ENCODE measurements at places on chromosomes 7 and 10.

DNA sequence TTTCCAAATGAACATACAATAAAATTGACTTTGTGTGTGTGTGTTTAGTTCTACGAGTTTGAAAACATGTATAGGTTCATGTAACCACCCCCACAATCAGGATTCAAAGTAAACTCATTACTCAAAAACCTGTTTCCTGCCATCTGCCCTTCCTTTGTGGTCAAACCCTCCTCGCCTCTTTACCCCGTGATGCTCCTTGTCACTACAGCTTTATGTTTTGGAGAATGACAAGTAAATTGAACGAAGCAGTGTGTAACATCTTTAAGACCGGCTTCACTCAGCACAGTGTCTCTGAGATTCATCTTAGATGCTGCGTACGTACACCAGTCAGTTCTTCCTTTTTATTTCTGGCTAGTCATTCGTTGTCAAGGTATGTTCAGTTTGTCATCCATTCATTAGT, 54.6 kb upstream of the MKI67 start:
- DNase-seq: peak; percentile 25

DNA sequence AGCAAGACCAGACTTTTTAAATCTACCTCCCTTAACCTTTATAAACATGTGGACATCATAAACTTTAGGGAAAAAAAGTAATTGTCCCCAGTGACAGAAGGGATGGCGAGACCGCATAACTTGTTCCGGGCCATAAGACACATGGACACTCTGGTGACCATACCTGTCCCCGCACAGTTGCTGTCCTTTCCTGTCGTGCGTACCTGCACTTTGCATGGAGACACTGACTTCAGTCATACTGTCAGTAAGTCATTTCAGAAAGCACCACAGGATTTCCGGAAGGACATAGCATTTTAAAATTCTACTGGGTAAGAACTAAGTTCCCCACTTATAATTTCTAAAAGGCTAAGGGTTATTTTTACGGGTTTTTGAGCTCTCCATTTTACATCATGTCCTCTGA, 120.9 kb downstream of the CREB5 start:
- no peak for DNase-seq

- DNase-seq: no peak
Observed at GRCh38 chr10:30562787-30563186, 66.8 kb downstream of the LYZL2 start.

DNA sequence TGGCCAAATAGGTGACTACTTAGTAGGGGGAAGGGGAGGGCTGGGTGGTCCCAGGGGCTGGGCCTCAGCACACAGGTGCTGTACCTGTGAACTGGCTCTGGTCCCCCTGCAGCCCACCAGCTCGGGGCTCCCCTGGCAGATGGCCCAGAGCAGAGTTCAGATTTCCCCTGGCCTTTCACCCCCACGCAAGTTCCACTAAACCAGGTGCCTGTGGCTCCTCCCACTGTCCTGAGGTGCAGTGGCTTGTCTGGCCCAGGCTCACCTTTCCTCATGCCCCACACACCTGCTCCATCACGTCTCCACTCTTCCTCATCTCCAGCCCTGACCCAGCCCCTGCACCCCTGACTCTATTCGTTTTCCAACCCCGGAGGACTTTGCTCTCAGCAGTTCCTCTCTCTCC, 47.3 kb upstream of the OPALIN start:
- DNase-seq: no peak

- DNase-seq: no peak
Observed at GRCh38 chr7:17230099-17230807, 68.2 kb upstream of the AHR start.

DNA sequence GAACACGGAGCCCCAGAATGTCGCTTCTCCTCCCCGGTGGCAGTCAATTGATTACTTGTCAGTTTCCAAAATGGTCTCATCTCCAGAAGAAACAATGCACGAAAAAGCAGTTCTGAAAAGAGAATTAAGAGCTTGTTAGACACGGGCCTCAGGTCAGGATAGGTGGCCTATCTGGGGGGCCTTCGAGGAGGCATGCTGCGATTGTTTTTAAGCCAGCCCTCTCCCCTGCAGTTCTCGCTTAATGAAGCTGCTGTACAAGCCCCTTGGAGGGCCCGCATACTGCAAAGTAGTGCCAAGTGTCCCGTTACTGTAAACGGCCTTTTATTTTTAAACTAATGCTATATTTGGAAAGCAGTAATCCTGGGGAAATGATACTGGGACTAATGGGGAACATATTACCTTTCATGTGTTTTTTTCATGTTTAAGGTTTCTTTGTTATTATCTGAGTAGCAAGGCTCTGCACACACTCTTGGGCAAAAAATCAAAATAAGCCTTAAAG, 114.8 kb upstream of the TCF7L2 start:
- no peak for DNase-seq

DNA sequence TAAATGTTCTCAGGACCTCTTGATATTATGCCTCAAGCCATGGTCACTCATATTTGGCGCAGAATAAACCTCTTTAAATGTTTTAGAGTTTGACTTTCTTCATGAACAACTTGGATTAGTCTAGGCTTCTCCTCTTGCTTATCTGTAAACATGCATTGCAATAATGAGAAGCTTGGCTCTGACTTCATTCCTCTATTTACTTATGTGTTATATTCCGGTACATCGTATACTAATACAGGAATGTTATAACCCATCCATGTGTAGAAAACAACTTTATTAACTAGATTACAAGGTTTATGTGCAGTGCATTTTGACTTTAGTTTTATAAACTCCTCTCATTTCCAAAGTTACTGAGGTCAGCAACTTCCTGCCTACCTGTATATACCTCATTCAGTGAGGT, 944.3 kb upstream of the GHITM start:
- DNase-seq: no peak

- DNase-seq: no peak
Observed at GRCh38 chr7:12728192-12728538, 40.7 kb downstream of the ARL4A start.

DNA sequence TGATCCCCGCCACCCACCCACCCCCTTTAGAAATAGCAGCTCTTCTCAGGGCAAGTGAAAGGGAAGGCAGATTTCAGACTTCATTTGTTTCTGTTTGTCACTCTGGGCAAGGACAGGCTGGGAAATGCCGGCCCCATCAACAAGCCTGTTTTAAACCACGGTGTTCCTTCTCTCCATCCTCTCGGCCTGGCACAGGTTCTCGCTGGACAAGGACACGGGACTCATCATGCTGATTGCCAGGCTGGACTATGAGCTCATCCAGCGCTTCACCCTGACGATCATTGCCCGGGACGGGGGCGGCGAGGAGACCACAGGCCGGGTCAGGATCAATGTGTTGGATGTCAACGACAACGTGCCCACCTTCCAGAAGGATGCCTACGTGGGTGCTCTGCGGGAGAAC, 42.3 kb downstream of the C10orf105 start:
- no peak for DNase-seq

DNA sequence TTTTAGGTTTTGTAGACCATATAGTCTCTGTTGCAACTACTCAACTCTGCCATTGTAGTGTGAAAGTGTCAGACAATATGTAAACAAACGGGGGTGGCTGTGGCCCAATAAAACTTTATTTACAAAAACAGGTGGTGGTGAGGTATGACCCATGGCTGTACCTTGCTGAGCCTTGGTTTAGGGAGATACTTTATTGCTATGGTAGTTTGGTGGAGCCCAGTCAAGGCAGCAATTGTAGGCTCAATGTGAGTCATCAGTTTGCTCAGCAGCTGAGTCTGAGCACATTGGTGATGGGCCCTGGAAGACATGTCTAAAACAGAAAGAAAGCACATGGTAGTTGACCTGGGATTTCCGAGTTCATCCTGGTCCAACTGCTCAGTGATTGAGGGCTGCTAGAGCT, 242.5 kb downstream of the REEP3 start:
- no peak for DNase-seq

- DNase-seq: no peak
Observed at GRCh38 chr7:16801579-16801978, 3.2 kb downstream of the AGR2 start.

- no peak for DNase-seq
Observed at GRCh38 chr10:89867964-89868363, 166.6 kb downstream of the KIF20B start.

DNA sequence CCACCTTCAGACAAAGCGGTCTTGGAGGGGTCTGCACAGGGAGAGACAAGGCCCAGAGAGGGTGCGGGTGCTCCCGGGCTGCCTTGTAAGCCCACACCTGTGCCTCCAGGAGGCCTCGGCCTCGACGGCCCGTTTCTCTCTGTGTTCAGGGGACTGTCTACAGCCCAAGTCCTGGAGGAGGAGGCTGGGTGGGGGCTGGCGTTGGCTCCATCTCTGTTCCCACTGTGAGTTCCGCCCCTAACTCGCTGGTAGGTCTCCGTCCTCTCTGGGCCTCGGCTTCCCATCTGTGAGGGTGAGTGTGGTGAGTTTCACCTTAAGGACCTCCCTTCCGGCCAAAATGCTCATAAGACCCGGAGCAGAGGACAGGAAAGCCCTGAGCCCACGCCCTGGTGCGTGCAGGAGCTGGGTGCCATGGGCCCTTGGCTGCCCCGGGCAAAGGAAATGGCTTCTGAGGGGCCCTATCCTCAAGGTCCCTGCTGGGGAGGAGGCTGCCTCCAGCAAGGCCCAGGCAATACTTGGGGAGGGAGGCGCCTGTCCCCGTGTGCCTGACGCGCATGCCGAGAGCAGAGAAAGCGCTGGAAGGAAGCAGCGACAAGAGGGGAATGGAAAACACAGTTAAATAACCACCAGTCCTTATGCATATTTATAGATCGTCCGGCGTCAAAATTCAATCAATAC, 276.8 kb downstream of the ELFN1 start:
- no peak for DNase-seq

DNA sequence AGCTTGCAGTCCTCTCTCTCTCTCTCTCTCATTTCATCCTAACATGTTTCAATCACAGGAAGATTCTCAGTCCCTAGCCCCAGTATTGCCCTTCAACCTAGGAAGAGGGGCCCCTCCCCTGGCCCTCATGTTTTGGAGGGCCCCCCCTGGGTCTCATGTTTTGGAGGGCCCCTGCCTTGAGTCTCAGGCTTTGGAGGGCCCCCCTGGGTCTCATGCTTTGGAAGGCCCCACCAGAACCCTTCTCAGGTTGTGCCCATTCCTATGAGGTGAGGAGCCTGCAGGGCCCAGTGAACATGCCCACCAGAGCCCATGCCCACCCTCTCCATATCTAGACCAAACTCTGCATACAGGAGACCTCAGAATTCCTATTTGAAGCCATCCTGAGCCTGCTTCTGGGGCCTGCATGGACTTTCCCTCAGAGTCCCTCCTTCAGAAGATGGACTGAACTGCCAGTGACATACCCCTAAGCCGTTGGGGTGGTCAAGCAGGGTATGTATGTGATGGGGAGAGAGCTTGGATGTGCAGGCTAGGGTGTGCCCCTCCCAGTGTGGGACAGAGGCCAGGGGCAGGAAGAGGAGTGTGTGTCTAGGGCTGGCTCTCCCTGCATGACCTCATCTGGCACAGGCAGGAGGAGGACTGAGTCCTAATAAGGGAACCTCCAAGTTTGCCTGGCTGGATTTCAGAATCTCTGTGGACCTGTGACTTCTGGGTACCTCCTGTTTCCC, 8.1 kb upstream of the VDAC2 start:
- no peak for DNase-seq

GRCh38 chr7:99021941-99022560, 121.9 kb downstream of the SMURF1 start:
- DNase-seq: no peak

Measured in activated effector memory CD4-positive, alpha-beta T cell treated with Interleukin-2 at 50 U/mL for 16 hours (primary cell).